ENCODE measurements at places on chromosomes 4 and X. TPM values are rescaled to one million over a fixed set of nuclear protein-coding genes. Genes with fewer than 3 reads are reported as not detected.

DNA sequence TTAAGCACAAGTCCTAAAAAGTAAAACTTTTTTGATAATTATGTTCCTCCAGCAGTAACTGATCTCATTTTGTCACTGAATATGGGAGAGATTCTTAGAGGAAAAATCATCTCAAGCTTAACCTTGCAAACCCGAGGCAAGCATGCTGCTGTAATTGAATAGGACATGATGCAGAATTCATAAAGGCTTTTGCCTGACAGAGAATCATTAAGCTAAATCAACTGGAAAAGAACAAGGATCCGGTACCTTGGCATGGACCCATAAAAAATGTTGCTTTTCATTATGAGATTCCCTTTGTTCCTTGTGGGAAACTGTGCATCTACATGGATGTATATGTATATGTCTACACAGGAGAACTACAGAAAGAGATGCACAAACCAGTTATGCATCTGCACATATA is 149.1 kb downstream of the PAPSS1 start:
- DNase-seq = no peak

DNA sequence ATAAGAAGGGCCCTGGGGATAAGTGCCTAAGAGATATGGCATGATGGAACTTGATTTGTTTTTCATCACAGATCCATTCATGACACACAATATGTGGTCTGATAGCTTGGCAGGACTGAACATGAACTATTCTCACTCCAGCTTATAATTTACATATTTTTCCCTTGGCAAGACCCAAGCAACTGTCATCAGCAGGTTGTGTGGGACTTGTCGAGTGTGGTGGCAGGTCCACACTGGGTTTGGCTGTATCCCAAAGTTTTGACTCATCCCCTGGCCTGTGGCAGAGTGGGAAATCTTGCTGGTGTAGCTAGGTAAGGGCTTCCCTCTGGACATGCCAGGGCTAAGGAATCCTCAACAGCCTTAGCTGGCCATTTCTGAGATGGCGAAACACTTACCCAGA is 81.0 kb upstream of the STIM2 start:
- no peak for DNase-seq

- no peak for DNase-seq
These were observed 40.1 kb downstream of the WFS1 start for GRCh38 chr4:6309777-6310176.

DNA sequence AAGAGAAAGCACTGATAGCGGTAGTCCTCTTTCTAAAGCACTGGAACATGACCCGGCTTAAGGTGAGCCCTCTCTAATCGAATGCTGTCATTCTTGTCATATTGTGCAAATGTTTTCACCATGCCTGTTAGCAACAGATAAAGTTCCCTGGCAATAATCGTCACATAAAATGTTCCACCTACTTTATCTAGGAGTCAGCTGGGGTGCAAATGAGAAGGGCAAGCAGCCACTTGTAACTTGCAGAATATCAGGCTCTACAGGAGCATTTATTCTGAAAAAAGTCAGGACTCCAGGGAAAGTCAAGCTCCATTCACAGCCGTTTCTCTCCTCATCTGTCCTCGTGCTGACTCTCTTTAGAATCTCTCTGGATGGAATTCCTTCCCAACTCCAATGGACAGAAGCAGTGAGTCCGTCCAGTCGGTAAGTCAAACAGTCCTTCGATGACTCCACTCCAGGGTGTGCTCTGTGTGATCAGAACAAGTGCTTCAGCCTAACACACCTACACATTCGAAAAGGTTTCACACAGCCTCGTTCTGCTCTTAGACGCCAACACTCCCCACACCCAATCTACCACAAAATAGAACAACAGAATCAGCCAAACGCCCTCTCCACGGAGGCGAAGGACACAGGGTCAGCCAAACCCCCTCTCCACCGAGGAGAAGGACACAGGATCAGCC is 101.7 kb upstream of the FRG1 start:
- peak; percentile 23 for DNase-seq

DNA sequence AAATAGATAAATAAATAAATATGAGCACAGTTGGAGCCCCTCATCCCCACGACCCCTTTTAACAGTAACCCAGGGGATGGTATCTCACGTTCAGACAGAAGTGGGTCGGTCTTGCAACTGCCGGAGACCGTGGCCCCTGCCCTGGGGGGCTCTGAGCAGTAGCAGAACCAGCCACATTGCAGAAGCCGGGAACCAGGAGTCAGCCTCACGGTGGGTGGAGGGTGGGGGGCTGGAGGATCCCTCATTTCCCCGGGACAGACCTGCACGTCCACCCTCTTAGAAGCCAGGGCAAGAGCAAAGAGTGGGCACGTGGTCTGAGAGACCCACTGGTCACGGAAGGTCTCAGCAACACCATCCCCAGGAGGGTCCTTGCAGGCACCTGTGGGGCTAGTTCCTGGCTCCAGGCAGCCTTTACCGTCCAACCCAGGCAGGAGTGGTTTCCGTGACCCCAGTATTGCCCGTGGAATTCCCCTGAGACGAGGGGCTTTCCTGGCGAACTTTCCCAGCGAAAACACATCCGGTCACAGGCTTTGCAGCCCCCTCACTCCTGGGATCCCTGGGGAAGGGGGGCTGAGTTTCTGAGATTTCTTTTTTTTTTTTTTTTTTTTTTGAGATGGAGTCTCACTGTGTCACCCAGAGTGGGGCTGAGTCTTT is 8.8 kb upstream of the IL3RA start:
- DNase-seq = no peak

- no peak for DNase-seq
These were observed 187.4 kb upstream of the RPS6KA3 start for GRCh38 chrX:20454117-20454516.

- DNase-seq = no peak
These were observed 256.1 kb downstream of the THOC2 start for GRCh38 chrX:123476611-123477219.

DNA sequence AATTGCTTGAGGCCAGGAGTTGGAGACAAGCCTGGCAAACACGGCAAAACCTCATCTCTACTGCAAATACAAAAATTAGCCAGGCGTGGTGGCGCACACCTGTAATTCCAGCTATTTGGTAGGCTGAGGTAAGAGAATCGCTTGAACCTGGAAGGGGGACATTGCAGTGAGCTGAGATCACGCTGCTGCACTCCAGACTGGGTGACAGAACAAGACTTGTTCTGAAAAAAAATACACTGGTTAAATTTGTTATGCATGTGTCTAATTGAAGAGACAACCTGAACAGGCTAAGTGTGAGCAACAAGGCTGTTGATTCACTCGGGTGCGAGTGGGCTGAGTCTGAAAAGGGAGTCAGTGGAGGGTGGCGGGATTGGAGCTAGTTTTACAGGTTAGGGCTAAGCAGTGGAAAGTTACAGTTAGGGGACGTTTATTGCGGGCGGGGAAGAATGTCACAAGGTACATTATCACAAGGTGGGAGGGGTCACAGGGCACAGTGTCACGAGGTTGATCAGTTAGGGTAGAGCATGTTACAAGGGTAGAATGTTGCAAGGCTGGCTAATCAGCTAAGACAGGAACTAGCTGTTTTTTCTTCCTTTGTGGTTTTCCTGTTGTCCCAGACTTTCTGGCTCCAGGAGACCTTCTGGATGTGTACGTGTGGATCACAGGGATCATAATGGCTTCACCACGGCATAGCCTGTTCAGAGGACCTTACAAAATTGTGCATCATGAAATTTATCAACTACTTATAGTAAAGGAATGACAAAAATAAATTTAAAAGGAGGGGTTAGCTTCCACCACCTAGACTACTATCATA is 115.8 kb downstream of the NAA11 start:
- no peak for DNase-seq

DNA sequence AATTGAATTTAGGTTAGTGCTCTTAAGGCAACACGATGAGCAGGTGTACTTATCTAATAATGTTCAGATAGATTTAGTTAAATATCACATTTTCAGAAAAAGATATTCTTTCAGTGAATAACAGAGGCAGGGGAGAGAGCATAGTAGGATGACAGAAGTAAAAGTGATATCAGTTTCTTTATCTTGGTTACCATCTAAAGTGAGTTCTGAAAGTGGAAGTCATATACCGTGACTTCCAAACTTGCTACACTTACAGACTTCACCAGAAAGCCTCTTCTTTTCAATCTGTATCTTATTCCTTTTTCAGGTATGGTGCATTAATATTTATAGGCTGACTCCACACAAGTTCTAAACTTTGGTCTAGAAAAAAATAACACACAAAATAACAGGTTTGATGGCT is 124.9 kb downstream of the POU4F2 start:
- no peak for DNase-seq

- no peak for DNase-seq
These were observed 1.0 kb downstream of the PRDX4 start for GRCh38 chrX:23668335-23668734.

SRPX gene
- total RNA-seq = 42.5 TPM

KLHL4 gene
- 0.78 TPM for total RNA-seq

SHROOM4 gene
- total RNA-seq = 2.6 TPM

NEIL3 gene
- not detected for total RNA-seq

- no peak for DNase-seq
These were observed 13.2 kb downstream of the PTTG2 start for GRCh38 chr4:37973441-37973840.

PNMA5 gene
- not detected for total RNA-seq

CFAP47 gene
- total RNA-seq = not detected

- DNase-seq = no peak
These were observed 226.0 kb downstream of the LDB2 start for GRCh38 chr4:16672421-16672820.

DNA sequence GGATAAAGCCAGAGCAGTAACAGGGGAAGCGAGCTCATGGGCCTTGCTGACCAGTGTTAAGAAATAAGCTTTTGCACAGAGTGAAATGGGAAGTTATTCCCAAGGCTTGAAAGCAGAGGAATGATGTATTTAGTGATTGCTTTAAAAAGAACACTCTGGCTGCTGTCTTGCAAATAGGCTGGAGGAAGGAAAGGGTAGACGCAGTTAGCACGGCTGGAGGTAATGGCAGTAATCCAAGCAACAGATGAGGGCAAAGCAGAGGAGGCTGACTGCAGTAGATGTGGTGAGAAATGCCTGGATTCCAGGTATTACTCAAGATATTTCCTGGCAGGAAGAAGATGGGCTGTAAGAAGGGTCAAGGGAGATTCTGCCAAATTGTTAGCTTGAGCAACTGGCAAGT is 1342.3 kb upstream of the AGA start:
- no peak for DNase-seq

- DNase-seq = no peak
These were observed 32.8 kb downstream of the ZNF595 start for GRCh38 chr4:85951-86350.

GRCh38 chrX:109399831-109400230 is 82.1 kb downstream of the GUCY2F start:
- DNase-seq = no peak

DNA sequence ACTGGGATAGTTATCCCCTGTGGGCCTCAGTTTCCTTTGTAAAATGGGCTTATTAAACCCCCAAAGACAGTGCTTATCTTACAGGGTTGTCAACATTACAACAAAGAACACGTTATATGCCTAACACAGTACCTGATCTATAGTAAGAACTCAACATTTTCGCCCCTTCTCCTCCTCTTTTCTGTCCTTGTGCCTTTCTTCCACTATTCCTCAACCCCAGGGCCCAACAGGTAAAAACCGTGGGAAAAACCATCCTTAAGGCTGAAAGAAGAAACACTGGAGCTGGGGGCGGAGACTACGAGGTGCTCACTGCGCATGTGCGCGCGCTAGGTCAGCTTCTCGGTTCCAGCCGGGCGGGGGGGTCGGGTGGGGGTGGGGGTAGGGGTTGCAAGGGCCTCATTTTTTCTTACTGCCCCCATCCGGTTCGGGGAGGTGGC is 426 bp upstream of the XIAP start:
- DNase-seq = no peak

GRCh38 chr4:129335276-129335675 is 239.3 kb downstream of the C4orf33 start:
- no peak for DNase-seq

DNA sequence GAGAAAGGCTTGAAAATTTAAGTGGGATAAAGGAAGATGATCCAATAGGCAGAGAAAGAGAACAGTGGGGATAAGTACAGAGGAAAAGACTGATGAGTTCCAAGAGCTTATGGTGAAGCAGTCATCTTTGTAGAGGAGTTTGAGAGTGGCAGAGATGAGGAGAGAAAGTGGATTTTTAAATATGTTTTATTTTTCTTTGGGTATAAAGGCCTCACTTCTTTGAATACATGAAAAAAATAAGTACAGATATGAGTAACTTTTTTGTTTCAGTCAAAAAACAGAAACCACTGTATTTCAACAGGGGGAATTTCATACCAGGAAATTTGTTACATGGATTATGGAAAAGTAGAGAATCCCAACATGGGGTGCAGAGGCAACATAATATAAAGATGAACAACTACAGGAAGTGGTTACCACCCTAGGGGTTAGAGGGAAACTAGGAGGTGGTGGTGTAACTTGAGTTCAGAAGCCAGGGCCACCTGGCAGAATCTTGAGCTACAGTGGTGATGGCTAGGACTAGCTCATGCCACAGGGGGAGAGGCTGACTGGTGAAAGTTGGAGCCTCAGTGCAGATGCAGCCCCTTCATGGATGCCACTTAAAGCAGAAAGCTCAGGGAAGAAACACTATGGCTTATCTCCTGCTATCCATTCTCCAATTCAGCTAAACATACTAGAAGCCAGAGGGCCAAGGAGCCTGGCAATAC is 3.4 kb upstream of the CYBB start:
- DNase-seq = no peak

IL2 gene
- total RNA-seq = not detected

GTPBP6 gene
- total RNA-seq = 32.4 TPM

SPANXD gene
- not detected for total RNA-seq
